ENCODE measurements at places on chromosomes 7 and 10.

DNA sequence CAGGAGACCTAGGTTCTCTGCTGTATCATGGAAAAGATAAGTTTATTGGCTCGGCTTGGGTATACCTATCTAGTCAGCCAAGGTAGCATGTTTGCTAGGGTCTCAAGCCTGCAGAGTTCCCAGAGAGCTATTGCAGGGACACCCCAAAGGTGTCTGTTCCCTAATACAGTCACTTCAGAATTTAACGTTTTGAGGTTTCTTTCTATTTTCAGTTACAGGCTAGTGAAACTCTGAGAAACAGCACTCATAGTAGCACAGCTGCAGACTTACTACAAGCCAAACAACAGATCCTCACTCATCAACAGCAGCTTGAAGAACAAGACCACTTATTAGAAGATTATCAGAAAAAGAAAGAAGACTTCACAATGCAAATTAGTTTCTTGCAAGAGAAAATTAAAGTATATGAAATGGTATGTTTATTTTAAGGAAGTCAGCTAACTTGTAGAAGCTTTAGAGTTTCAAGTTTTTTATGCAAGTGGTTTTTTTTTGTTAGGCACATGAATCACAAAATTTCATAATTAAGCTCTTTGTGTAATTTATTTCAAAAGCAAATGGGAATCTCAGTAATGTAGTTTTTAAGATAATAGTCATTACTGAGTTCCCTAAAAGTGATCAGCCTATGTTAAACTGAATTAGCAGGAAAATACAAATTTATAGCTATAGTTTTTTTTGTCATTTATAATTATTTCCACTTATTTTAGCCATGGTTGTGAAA lies 54.9 kb downstream of the AKAP9 start:
- no peak for DNase-seq

DNA sequence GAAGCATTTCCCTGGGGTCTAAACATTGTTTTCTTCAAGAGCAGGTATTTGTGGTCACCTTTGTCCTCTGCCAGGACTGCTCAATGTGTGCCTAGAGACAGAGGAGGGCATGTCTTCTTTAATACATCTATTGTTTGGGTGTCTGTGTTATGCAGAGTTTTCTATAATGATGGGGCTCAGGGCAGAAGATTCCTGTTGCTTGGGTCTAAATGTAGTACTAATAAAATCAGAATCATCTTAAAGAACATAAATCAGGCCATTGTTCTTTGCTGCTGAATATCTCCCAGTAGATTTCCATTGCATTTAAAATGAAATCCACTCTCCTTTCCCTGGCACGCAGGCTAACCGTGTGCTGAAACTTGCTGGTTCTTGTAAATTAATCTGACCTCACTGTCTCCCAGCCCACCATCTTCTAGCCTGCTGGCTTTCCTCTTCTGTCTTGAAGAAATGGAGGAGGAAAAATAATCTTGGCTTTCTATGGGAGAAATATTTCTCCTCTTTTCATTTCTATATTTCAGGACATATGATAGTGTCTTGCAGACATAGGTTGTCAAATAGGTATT lies 1396.8 kb downstream of the GATA3 start:
- no peak for DNase-seq

- no peak for DNase-seq
Observed at GRCh38 chr10:49117376-49118070, 2.2 kb upstream of the VSTM4 start.

DNA sequence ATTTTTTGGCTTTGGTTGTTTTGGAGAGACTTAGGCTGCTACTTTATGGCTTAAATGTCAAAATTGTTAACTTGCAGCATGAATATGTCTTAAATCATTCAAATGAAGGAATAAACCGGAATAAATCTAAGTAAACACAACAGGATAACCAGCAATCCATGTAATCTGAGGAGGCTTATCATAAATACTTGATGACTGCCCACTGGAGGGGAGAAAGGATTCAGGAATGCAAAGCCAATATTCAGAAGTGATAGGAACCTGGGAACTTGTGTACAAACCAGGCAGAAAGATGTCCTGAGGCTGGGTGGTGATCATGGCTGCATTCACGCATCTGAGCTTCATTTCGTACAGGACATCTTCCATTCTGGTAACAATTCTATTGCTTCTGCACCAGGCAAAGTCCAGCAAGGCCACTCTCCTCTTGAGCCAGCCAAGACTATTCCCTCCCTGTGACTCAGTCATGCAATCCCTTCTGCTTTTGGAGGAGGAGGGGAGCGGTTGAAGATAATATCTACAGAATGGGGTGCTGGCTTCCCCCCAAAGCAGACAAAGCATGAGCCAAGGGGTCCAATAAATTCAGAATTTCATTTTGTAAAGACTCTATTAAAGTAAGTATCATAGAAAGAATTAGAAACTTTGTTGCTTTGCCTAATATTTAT lies 374.5 kb downstream of the PHTF2 start:
- DNase-seq: no peak

DNA sequence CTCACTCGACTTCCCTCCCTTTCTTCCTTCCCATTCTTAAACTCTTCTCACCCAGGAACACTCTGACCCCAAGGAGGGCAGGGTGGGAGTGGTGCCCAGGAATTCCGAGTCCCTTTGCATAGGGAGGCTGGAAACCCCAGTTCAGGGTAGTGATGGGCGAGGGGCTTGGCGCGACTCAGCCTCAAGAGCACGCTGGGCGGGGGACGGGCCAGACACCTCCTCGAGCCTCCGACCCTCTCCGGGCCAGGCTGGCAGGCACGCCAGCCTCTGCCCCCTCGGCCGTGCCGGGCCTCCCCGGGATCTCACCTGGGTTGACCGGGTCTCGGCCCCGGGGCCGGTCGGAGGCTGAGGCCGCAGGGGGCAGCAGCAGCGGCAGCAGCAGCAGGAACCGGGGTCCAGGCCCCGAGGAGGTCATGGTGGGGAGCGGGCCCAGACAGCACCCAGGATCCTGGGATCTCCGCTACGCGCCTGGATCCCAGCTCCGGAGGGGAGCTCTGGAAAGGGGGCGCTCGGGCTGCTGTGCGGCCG lies 457 bp downstream of the PLOD3 start:
- DNase-seq: no peak

DNA sequence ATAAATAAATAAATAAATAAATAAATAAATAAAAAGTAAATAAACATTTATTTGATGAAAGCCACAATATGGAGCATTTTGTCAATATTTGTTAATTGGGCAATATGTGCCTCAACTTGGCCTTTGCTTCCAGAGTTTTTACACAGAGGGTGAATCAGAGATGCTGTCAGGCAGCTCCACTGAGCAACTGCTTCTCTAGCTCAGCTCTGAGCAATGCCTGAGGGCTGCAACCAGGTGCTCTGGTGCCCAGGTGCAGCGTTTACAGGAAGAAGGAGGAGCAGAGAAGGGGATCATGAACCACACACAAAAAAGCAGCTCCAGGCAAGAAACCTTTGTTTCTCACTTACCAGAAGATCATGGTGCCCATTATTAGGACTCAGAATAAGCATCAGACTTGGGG lies 876.2 kb upstream of the AUTS2 start:
- DNase-seq: no peak

GRCh38 chr7:91894781-91895480 lies 14.4 kb upstream of the MTERF1 start:
- no peak for DNase-seq

GRCh38 chr7:28782362-28782761 lies 175.8 kb downstream of the TRIL start:
- no peak for DNase-seq

GRCh38 chr7:11415101-11415500 lies 416.9 kb downstream of the THSD7A start:
- no peak for DNase-seq

DNA sequence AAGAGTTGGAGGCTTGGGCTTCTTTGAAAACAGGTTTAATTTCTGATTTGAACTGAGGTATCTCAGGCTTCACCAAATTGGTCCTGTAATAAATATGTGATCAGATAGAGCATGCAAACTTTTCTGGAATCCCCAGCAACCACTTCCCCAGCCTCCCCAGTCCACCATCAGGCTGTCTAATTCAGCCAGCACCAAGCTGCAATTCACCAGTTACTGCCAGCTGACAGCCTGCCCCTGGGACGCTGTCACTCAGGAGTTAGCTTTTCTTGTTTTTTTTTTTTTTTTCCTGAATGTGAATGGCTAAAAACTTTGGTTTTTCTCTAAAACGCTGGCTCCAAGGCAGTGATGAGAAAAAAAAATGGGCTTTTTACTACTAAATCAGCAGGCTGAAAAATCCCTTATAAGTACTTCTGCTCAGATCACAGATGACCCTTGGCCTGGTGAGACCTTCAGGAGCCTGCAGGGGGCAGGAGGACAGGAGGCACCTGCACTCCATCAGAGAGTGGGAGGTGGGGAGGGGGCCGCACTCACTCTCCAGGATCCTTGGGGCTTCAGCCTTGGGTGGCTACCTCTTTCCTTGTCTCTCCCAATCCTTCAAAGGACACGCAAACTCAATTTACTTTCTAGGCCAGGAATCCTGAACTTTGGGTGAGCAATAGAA lies 349.4 kb downstream of the GATA3 start:
- DNase-seq: no peak

DNA sequence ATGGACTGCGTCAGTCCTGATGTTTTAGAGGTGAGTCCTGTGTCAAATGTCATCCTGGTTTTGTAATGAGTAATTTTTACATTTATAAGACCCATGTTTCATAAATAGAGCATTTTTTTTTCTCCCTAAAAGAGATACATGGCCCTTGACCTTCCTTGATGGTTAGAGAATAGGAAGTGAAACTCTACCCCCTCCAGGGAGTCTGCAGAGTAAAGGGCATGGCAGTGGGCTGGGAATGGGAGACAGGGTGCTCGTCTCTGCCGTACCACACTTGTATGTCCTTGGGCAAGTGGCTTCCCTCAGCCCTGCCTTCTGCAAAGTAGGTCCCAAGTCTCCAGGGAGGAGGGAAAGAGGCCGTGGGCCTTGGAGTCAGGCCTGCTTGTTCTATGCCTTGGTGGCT lies 63.9 kb downstream of the WDFY4 start:
- DNase-seq: no peak

DNA sequence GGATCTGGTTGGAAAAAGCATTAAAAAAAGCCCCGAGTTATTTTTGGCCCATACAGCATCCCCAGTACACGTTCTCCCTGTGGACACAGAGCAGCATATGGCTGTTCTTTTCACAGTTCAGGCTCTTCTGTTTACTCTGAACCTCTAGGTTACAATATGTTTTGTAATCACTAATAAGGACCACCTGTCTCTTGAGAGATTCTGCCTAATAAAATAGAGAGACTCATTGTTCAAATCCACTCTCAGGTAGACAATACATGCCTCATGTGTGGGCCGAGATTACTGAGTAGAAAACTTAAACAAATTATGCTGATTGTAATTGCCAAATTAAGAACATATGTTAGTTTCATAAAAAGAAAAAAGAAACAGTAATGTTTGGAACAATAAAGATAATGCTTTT lies 647.7 kb downstream of the GRM8 start:
- DNase-seq: no peak

- DNase-seq: no peak
Observed at GRCh38 chr7:65927489-65928448, 54.2 kb downstream of the GUSB start.

GRCh38 chr10:62978482-62978881 lies 154.6 kb upstream of the NRBF2 start:
- no peak for DNase-seq

DNA sequence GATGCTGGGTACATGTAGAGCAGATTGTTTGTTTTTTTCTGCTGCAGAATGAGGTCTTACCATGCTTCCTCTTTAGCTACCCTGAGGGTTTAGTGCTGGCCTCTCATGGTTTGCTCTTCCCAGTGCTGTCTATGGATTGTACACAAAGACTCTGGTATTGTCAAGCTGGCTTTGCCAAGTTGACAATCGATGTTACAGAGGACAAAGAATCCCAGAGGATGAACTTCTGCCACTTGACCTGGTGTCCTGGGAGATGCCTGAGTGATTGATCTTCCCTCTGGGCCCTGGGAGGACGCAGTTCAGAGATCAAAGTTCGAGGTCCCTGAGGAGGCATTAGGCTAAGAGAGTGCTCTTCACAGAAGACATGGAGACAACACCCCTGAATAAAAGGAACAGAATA lies 865.4 kb downstream of the CCSER2 start:
- no peak for DNase-seq

DNA sequence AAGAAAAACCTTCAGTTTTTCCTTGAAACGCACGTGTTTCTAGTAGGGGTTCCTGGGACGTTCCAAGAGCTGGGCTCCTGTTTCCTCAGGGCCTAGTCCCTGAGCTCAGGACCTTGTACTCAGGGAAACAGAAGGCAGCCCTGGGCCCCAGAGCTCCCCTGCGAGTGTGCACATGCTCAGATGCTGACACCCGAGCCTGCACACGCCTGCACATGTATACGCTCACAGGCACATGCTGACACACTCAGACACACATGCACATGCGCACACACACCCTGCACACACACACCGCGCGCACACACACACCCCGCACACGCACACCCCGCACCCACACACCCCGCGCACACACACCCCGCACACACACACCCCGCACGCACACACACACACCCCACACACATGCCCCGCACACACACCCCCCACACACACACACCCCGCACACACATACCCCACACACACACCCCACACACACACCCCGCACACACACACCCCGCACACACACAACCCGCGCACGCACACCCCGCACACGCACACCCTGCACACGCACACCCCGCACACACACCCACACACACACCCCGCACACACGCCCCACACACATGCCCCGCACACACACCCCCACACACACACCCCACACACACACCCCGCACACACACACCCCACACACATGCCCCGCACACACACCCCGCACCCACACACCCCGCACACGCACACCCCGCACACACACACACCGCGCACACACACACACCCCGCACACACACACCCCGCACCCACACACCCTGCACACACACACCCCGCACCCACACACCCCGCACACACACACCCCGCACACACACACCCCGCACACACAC lies 52.2 kb downstream of the CALML3 start:
- no peak for DNase-seq

DNA sequence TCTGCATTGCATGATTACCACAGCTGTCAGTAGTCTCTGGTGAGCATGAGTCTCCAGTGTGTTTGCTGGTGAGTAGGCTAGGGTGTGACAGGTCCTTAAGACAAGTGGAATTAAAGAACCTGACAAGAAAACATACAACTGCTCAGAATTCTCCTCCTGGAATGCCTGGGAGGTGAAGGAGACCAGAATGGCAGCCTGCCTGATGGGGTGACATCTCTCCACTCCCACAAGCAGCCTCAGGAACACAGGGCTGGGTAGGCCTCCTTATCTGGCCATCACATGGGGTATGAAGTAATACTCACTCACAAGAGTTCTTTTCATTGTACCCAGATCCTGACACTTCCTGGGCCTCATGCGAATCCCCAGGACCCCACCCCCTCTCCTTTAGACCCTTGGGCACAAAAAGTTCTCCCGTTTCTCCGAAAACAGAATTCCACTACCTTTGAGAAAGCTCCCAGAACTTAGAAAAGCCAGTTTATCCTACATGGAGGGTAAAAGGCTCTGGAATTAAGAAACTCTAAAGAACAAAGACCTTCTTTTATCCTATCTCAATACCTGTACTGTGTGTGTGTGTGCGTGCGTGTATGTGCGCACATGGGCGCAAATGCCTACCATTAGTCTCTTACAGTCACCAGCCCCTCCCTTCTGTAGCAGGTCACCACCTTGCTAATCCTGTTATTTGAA lies 33.4 kb upstream of the C1GALT1 start:
- no peak for DNase-seq

- no peak for DNase-seq
Observed at GRCh38 chr10:101071885-101072433, 10.2 kb downstream of the KAZALD1 start.

Data from right forelimb (tissue), 1 donor.